NCI-H1417 treated with DMSO at 0.1 percent for 48 hours (cell line): ENCODE measurements at places on chromosomes 5 and 9.

GRCh38 chr5:133866160-133866902, 102.1 kb downstream of the C5orf15 start:
- DNase-seq: no peak

DNA sequence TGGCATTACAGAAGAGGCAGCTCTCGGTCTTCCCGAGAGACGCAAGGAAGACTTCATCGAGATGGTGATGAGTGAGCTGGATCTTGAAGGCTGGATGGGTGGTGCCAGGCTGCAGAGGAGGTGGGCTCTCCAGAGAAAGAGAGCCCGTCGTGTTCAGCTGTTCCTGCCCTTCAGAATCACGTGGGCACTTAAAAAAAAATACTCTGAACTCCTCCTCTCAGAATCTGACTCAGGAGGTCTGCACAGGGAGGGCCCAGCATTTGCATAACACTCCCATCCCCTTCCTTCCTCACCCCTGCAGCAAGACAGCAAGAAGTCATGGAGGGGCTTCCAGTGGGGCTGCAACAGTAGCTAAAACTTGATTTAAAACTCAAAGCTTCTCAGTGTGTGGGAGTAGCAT, 203.0 kb downstream of the ATPSCKMT start:
- no peak for DNase-seq

- DNase-seq: no peak
Observed at GRCh38 chr5:122896598-122897282, 51.3 kb downstream of the SNX24 start.

DNA sequence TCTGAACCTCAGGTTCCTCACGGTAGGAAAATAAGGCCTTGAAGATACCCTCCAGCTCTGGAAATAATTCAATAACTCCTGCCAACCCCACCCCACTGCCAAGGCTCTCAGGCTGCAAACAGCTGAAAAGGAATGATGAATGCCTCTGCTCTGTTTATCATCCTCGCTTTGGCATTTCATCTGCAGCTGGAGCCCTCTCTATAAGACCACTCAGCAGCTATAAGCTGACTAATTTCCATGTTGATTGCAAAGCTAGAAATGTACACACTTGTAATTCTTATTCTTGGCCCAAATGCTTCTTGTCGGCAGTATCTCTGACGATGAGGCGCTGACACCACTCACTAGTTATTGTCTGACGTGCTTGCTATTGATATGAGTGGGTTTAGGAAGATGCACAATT, 408.4 kb upstream of the NMUR2 start:
- no peak for DNase-seq

DNA sequence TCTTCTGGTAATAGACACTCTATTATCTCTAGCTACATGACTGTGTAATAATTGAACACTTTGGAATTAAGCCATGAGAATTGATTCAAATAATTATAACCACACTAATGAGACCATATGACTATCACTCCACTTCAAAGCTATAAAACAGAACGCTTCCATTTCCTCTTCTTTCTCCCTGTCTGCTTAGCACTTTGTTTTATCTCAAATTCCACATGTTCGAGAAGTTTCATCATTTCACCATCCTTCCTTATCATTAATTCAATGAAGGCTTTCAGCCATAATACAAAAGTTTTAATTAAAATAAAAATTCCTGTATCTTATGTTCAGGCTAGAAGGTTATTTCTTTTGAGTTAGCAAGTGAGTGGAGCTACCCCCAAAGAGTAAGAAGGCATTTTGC, 7.4 kb upstream of the DCTN4 start:
- DNase-seq: no peak

GRCh38 chr9:97808972-97809371, 44.1 kb upstream of the FOXE1 start:
- DNase-seq: no peak

GRCh38 chr9:4985386-4986266, 554 bp downstream of the JAK2 start:
- DNase-seq: no peak

DNA sequence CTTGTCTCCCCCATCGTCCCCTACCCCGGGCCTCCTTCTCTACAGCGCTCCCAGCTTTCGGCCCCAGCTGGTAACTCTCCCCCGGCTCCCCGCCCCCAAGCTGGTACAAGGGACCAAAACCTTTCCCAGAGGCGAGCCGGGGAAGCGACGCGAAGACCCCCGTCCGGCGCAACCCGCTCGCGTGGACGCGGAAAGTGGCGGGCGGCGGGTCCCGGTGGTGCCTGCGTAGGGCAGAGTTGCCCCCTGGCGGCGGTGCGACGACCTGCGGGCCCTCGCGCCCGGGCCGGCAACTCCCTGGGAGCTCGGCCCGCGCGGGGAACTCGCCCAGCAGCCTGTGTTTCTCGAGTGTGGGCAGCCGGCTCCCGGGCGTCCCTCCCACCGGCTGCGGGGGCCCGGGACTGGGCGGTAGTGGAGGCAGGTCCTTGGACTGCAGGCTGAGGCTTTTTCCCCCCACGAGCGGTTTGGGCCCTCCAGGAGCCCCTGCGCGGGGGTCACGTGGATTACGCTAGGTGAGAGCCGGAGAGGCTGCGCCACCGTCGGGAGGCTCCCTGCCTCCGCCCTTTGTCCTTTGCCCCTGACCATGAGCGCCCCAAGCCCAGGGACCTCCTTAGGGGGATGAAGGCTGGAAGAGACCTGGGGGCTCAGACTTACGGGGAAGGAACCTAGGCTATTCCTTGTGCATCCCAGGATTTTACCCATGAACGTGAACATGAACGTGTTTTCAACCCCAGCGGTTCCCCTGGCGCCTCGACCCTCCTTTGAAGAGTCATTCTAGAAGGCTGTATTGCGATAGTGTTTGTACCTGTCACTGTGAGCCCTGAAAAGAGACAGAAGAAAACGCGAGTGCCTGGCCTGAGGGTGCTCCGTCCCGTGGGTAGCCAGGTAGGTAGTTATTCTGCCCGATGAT, 2.9 kb upstream of the FOXD1 start:
- DNase-seq: no peak

- no peak for DNase-seq
Observed at GRCh38 chr5:149288436-149288835, 16.8 kb downstream of the AFAP1L1 start.

DNA sequence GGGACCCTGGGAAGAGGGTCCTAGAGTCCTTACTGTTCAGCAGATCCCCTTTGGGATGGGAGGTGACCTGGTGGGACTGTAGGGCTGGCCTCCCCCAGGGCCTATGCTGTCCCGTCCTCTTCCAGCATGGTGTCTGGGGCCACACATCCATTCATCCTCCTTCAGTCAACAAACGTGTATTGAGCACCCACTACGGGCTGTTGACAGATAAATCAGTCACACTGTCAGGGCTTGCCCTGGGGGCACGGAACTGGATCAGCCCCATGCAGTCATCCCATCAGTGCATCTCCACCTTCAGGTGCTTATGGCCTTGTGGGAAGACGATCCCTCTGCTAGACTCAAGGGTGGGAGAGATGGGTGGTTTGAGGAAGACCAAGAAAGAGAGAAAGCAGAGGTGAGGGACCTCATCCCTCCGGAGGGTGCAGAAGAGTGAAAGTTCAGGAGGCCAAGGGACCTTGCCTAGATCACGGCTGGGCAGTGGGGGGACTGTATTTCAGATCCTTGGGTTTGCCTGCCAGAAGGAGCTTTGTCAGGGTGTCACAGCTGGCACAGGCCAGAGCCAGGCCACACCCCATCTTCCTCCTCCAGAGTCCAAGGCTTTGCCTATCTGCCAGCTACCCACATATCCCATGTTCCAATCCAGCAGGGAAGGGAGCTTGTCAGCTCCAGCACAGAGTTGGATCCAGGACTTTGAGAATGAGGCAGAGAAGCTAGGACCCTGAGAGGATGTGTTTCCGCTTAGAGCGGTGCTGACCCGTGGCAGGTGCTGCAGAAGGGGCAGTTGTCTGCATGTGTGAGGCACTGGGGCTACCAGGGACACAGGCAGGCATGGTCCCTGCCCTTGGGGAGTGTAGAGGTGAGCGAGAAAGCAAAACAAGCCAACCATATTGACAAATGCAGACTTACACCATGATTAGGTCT, 30.5 kb downstream of the COL27A1 start:
- DNase-seq: no peak

- no peak for DNase-seq
Observed at GRCh38 chr5:73189871-73190376, 16.9 kb downstream of the TMEM174 start.

- DNase-seq: no peak
Observed at GRCh38 chr5:1765141-1765879, 34.3 kb downstream of the MRPL36 start.

DNA sequence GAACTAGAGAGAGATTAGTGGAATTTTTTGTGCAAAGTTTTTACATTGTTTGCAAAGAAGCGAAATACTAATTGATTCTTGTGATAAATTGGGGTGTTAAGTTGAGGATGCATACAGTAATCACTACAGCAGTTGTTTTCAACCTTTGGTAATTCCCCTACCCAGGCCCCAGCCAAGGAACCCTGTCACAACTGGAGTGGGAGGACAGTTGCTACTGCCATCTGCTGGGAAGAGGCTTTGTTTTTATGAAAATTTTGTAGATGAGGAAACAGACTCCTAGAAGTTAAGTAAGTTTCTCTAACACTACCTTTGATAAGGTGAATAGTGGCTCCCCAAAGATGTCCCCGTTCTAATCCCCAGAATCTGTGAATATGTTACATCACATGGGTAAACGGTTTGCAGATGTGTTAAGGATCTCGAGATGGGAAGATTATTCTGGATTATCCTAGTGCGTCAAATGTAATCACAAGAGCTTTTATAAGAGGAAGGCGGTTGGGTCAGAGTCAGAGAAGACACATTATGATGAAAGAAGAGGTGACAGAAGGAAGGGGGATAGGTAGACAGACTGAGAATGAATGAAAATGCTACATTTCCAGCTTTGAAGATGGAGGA, 34.0 kb upstream of the PPP1R2B start:
- DNase-seq: no peak

DNA sequence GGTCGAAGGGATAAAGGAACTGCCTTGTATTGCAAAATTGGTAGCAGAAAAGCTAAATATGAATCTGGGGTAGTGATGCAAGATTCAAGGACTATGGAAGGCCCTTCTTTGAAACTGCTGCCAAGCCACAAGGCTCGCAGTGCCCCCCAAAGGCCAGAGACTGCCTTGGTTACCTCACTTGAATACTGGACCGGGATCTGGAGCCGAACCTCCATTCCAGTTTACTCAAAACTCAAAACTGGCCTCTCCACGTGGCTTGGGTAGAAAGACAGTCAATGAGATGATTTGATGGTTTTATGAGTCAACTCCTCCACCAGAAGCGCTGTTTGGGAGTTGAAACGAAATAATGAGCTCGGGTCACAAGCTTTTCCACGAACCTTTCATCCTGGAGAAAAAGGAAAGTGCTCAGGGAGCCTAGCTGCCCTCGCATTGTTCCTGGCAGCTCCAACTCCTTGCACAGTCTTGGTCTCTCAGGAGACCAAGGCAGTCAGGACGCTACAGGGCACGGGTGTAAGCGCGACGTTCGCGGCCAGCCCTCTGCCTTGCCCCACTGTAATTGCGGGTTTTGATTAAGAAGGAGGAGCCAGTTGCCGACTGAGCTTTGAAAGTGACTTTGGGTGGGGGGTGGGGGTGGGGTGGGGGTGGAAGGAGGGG, 2.8 kb downstream of the ST8SIA4 start:
- DNase-seq: no peak

DNA sequence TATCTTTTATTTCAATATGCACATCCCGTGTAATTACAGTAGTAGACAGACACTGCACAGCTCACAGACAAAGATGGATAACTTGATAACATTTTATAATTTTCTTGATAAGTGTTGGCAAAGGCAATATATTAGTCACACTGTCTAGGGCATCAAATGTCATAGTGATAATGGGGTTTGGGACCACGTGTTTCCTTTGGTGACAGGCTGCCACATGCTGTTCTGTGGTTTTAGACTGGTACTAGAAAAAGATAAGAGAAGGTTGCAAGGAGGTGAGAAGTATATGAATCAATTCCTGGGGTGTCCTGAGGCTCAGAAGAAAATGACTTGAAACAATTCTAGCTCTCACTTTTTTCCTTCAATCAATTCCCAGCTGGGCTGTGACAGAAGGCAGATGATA, 258.8 kb upstream of the CHD1 start:
- no peak for DNase-seq

- DNase-seq: no peak
Observed at GRCh38 chr5:94266170-94266569, 352.2 kb downstream of the KIAA0825 start.
